MCF 10A (cell line): ENCODE measurements at places on chromosomes 2 and 18. TPM values are rescaled to one million over a fixed set of nuclear protein-coding genes. Genes with fewer than 3 reads are reported as not detected.

- DNase-seq: no peak
Observed at GRCh38 chr18:77271576-77272481, 22.2 kb downstream of the GALR1 start.

DNA sequence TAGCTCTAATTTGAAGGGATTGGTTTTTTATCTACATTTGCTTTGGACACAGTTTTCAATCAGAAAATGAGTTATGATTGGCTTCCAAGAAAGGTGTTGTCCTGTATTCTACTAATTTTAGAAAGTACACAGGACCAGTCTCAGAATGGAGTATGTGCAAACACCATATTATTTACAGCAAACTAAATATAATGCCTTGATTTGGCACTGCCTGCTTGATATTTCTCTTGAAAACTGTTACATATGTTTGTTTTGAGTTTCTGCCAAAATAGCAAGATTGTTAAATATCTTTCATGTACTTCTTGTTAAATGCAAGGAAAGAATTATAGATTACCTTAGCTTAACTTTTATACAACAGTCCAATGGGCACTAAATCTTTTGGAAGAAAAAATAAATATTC is 694.9 kb downstream of the KCNJ3 start:
- DNase-seq: no peak

GRCh38 chr2:131058920-131059319 is 34.3 kb downstream of the FAM168B start:
- no peak for DNase-seq

DNA sequence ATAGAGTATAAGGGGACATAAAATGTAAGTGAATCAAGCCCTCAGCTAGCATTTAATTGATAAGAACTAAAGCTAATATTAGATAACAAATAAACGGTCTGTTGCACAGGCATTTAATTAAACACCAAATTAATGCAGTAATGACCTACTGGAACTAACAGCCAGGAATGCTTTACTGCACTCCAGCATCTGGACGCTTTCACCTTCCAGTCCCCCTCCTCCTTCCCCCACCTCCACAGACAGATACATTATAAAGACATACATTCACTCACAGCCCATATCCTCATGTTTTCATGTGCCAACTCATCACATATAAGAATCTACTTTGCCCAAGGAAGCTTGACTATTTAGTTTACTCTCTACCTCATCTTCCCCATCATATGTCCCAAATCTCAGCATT is 337.4 kb upstream of the PIK3C3 start:
- DNase-seq: no peak

Gene NGEF
- total RNA-seq: 2.7 and 7.4 TPM in 2 replicates

Gene SLC4A3
- 4.2 and 4.7 TPM in 2 replicates for total RNA-seq

Gene ZNF514
- 6.3 and 9.6 TPM in 2 replicates for total RNA-seq

DNA sequence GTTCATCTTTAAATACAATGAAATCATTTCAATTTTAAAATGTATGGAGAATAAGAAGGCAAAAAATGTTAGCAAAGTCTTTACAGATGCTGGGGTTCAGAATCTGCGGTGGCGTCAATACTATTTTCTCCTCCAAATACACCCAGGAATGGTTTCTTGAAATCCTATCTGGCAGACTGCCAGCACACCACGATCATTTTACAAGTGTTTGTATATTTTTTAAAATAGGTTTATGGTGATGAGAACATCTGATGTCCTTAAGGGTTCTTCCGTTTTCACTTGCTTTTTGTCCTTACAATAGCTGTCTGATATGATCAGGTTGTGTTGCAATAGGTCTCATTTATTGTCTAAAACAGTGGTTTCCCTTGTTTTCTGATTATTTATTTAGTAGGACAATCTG is 89.6 kb downstream of the CMPK2 start:
- DNase-seq: no peak

Gene COL3A1
- not detected in 2 replicates for total RNA-seq

DNA sequence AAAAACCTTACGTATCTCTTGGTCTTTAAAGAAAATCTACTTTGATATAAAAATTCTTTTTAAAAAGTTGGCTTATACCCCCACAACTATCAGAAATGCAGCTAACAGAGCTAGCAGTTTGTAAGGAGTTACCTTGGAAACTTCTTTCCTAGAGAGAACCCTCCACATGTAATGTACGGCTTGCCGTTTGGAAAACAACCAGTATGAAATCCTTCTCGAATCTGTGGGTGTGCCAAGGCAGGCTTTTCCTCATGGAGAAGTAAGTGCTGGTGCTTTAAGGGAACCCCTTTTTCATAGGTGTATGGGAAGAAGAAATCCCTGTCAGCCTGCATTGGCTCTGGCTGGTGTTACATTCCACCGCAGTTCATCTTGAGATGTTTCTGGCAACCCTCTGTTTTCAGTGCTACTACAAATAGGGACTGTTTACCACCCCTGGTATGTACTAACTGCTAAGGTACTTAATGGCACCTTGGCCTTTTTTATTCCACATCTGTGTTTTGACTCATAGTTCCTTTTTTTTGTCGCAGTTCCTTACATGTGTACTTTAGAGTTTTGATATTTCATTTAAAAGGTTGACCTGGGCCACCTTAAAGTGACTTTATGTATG is 248.4 kb downstream of the FHOD3 start:
- no peak for DNase-seq

Gene SERPINE2
- total RNA-seq: 176 and 231 TPM in 2 replicates

DNA sequence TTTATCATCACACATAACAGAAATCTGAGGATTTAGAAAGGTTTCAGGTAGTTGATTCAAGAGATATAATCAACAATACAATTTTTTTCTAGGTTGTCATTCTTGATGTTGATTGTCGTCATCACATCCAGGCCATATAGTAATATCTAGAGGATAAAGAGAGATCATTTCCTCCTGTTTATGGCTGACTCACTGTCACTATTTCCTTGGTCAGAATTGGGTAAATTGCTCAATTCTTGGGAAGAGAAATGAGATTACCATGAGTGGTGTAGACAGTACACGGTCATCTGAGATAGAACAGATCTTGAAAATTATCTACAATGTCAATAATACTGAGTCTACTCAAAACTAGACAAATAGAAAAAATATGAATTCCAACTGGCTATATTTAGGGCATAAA is 78.8 kb downstream of the ZNF804A start:
- DNase-seq: no peak

- no peak for DNase-seq
Observed at GRCh38 chr2:128797533-128797932, 478.9 kb upstream of the HS6ST1 start.

DNA sequence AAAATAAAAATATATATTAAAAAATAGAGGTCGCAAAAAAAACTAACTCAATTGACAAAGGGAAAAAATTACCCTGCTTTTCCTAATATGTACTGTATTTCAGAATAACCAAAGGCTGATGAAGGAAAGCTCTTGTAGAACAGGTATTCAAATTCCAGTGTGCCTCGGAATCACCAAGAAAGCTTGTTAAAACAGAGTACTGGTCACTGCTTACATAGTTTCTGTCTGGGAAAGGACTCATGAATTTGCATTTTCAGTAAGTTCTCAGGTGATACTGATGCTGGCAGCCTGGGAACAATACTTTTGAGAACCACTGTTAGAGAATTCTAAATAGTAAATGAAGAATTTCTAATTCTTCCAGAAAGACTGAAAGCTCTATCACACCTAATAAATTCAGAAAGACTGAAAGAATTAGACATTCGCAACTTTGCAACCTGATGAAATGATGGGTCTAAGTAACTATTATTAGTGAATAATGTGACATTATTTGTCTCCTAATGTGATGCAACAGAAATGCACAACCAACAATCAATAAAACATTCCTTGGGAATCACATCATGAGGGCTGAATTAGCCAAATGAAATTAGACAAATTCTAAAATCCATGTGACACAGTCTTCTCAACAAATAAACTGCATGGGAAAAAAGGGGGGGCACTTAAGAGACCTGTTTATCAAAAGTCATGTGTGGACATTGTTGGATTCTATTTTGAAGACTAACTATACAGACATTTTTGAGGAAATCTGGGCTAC is 21.9 kb downstream of the RPRD1A start:
- DNase-seq: no peak
